Cerebellar nuclear complex (tissue), 1 donor: ENCODE measurements at places on chromosomes 6 and 20.

- no peak for DNase-seq
Observed at GRCh38 chr6:95083506-95083905, 493.8 kb upstream of the MANEA start.

DNA sequence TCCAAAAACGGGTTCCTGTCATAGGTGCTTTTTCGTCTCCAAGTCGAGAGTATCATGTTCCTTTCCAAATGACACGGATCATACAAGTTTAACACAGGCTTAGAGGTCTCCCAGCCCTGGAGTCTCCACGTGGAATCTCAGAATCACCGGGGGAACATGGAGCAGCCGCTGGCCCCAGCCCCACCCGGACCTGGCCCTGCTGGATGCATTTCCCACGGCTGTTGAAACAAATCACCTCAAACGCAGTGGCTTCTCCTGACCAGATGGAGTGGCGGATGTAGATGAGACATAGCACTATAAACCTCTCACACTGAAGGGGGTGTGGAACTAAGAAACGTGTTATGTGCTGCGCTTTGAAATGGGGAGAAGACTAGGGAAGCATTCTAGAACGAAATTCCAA lies 70.0 kb upstream of the FRMD1 start:
- DNase-seq, result no peak

GRCh38 chr6:147257760-147258159 lies 53.5 kb downstream of the STXBP5 start:
- no peak for DNase-seq

GRCh38 chr20:58996226-58996611 lies 10.8 kb downstream of the CTSZ start:
- DNase-seq, result no peak

DNA sequence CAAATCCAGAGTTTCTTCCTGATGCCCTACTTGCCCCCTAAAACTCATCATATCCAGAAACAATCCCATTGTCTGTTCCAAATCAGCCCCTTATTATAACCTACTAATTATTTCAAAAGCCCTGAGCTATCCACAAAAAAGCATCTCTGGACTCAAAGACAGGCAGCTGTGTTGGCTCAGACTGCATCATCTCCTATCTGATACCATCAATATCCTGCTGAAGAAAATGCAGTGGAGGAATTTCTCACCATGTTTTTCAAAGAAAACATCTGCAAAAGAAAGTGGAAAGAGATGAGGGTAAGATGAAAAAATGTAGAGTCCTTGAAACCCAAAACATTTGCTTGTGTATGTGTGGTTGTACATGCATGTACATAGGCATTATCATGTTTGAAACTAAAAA lies 153.0 kb upstream of the DEFB112 start:
- DNase-seq, result no peak

DNA sequence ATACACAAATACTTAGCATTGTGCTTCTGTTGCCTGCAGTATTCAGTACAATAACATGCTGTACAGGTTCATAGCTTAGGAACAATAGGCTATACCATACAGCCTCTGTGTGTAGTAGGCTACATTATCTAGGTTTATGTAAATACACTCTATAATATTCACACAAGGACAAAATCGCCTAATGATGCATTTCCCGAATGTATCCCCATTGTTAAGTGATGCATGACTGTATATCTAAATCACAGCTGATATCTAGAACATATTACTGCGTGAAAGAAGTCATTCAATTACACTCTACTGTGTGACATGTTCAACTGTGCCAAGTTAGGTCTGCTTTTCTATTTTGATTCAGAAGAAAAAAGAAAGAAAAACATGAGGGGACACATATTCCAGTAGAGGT lies 633.5 kb downstream of the RFPL4B start:
- no peak for DNase-seq

DNA sequence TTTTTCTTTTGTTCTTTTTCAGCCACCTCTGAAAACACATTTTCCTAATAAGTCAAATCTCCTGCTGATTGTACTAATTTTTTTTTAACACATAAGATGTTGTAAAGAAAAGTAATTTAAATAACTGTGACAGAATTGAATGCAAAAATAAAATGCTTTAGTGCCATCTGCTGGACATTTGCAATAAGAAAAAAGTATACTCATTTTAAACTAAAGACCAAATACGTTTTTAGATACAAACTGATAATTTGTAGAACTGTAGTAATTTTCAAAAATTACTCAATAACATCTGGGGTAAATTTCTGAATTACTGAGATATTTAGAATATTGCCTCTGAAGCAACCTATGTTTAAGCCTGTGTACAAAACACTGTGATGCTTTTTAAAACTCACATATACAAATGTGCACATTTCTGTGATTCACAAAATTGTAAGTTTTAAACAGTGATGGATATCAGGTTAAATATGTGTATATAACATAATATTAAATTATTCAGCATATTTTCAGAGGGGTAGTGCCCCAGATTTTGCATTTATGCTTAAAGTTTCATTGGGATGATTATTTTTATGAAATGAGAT lies 198.7 kb downstream of the RIMS1 start:
- DNase-seq, result no peak

- DNase-seq, result no peak
Observed at GRCh38 chr20:41769592-41770018, 151.4 kb upstream of the CHD6 start.

DNA sequence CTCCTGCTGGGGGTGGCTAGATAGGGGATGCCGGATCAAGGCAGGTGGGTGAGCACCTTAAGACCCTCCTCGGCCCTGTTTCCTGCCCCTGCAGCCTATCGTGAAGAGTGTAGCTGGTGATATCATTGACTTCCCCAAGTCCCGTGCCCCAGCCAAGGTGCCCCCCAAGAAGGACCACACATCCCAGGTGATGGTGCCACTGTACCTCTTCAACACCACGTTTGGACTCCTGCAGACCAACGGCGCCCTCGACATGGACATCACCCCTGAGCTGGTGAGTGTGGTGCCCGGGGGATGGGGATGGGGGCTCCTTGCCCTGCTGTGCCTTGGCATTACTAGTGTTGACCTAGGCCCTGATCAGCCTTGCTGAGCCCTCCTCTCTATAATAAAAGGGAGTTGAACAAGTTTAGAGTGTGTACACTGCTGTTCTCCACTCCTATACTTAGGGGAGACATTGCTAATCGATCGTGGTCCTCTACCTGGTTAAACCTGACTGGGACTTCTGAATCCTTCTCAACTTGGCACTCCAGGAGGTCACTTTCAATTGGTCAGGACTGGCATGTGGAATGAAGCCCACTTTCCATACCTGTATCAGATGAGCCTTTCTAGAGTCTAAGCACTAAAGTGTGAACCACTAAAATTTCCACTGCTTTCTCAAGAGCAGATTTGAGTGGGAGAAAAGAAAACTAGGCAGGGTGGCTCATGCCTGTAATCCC lies 11.0 kb downstream of the BPIFB3 start:
- no peak for DNase-seq

DNA sequence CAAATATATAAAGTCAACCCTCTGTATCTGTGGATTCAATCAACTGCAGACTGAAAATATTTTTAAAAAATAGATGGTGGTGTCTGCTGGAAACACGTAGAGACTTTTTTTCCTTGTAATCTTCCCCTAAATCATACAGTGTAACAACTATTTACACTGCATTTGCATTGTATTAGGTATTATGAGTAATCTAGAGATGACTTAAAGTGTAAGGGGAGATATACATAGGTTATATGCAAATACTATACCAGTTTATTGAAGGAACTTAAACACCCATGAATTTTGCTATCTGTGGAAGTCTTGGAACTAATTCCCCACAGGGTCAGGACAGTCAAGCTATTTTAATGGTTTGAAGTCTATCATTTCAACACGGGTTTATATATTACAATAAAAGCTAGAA lies 10.2 kb downstream of the HDAC2 start:
- DNase-seq, result no peak
